ENCODE measurements at places on chromosomes 2 and 18.

DNA sequence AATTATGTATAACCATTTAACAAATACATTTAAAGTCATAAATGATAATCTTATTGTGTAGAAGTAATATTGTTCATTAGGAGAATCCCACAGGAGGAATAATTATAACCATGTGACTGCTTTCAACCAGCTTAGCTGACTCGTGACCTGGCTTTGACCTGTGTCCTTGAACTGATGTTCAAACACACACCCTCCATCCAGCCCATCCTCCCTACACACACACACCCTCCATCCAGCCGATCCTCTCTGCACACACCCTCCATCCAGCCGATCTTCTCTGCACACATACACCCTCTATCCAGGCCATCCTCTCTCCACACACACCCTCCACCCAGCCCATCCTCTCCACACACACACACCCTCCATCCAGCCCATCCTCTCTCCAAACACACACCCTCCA lies 83.5 kb downstream of the EIPR1 start:
- DNase-seq, result no peak

DNA sequence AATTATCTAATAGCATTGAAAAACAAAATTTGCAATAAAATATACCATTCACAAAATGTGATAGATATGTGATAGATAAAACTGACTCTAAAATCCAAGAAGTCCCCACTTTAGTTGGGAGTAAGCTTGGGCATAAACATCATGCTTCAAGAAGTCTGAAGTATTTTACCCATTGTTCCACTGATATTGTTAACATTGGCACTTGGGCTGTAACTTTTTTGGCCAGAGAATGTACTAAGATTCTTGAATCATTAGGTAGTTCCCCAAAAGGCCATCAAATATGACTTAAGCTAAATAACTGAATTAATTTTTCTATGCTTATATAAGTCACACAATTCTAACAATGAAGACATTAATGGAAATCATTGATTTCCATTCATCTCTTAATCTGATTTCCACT lies 413.6 kb downstream of the CDH2 start:
- DNase-seq, result no peak

DNA sequence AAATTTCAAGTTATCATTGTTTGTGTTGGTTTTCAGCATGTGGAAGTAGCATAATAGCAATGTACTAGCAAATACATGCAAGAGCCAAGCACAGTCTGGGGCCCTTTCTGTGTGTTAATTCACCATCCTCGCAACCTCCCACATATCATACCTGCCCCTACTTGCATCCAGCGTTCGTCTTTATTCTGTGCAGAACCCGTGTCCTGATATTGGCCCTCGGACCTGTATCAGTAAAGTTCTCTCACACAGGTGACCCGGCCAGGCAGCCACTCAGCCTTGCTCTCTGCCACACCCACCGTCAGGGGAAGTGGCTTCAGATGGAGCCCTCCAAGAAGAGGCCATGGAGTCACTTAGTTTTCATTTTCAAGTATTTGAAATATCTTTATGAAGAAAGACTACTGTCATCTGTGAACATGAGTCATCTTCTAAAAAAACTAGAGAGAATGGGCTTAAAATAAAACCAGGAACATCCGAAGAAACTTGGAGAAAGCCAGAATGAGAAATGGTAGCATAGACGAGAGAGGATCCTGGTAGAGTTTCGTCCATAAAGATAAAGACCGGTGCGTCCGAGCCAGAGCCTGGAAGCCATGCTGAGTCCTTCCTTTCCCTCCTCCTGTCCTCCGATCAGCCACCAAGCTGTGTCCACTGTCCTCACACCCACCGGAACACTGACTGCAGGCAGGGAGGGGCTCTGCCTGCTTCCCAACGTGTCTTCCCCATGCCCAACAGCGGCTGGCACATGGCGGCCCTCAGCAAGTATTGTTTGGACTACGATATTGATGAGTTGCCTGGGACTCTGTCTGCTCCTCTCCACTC lies 57.3 kb upstream of the RPL31 start:
- no peak for DNase-seq

DNA sequence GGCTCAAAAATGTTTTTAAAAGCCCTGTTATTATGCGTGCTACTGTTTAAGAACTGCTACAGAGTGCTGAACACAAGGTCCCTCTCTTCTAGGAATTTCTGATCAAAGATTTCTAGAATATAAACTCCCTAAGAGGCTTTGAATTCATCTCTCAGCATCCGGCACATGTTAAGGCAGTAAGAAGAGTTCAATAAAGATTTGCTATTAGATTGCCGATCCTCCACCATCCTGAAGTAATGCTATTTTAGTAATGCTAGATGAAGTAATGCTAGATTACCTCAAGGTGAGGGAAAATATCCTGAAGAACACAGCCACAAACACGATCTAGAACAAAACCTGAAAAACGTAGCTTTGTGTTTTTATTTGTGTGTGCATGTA lies 949 bp upstream of the MYL12B start:
- peak; percentile 48 for DNase-seq

GRCh38 chr2:102437122-102437521 lies 14.2 kb downstream of the IL18RAP start:
- DNase-seq, result no peak

DNA sequence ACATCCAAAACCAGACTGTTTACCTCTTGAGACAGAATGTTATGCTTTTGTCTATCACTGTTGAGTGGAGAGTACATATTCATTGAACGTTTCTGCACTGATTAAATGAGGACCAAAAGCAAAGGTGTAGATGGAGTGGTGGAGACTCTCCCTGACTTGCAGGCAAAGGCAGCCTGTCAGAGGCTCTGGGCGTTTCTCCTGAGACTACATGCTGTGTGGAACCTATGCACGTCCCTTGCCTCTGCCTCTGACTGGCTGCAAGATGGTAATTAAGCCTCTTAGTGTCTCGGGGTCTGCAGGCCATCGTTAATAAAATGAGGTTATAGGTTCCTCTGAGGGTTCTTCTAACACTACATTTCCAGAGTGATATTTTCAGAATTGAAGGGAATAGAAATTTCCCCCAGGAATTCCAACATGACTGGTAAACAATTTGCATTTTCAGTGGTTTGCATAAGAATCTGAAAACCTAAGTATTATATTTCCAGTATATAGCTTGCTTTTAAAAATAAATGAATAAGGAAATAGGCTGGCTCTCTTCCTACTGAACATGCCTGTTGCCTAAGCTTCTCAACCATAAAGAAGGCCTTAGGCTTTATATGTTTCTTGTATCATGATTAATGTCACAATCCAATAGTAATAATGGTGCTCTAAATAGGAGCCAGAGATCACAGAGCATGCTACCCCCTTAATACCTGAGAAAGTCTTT lies 107.4 kb downstream of the FTCDNL1 start:
- no peak for DNase-seq

DNA sequence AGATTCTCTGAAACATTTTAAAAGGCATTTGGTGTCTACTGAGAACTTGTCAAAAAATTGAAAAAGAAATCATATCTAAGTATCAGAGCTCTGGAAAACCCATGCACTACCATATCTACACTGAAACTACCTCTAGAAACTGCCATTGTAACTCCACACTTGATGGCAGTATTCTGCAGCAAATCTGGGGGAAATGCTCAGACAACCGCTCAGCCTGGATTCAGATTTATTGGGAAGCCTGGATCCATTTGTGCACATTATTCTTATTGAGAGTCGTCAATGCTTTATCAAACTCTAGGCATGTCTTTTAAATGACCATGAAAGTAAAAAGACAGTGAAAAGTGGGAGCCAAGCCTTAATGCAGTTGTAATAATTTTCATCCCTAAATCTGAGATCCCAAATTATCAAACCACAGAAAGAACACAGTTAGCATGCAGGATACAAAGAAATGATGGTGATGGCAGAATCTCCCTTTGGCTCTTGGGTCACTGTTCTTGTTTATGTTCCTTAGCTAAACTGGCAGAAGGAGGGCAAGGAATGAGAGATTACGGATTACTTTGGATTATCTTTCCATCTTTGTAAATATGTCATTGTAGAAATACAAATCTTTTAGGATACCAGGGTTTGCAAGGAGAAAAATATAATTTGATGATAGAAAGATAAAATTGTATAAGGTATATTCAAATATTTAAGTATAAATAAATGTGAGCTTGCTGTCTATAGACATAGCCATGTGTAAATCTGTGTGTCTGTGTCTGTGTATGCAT lies 512.1 kb upstream of the SYT4 start:
- DNase-seq, result no peak

- no peak for DNase-seq
Observed at GRCh38 chr2:54259413-54260240, 3.6 kb upstream of the TSPYL6 start.

- no peak for DNase-seq
Observed at GRCh38 chr2:30262716-30263309, 31.5 kb downstream of the LBH start.

DNA sequence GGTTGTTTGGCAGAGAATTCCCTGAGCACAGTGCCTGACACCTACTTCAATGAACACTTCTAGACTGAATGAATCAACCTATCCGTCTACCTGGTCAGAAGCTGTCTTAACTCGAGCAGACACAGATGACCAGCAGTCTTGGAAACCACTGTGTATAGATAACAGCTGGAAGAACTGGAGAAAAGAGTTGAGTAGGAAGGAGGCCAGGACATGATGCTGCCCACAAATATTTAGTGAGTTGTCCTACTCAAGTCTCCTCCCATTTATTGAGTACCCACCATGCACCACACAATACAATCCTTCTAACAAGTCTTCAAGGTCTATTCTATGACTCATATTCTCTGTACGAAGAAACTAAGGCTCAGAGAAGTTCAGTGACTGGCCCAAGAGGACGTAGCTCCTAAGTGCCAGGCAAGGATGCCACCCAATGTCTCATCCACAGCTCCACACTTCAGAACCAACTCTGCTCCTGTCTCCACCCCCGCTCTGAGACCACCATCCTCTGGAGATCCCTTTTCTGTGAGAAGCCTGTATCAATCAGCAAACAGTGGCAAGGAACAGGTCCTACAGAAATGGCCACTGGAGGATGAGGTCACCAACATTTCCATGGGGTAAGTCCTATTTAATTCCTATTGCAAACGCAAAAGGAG lies 62.2 kb downstream of the GALNT14 start:
- no peak for DNase-seq

DNA sequence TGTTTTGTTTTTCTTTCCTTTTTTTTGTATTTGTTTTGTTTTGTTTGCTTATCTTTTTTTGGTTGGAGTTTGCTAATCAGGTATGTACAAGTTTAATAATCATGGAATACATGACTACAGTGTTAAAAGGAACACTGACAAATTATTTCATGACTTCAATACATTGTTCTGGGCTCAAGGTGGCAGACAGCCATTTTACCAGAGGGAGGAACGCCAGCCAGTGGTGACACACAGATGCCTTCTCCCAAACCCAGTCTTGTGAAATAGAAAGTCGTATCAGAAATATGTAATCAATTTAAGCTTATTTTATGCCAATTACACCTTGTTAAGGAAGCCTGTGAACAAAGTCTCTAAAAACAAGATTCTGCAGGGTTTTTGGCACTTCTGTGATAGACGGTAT lies 264.0 kb upstream of the EPHA4 start:
- DNase-seq, result no peak

DNA sequence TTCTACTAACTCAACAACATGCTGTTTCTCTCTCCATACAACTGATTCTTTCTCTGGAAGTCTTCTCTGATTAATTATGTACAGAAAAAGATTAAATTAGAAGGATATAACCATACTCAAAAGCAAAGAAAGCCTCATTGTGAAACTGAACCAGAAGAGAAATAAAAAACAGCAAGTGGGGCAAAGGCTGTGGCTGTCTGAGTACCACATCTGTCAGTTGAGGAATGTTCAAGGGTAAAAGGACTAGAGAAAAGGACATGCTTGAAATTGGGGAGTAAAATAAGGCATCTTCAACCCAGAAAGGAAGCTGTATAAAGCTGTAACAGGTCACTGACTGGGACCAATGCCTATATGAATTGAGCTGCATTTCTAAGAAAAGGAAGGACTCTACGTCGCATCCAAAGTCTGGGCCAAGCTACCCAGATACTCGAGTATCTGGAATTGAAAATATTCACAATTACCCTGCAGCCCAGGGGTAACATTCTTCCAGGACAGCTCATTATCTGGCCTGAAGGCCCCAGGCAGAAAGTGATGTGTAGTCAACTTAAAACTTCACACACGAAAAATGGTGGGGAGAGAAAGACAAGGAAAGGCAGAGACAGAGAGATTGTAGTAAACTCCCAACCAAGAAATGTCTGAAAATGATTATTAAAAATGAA lies 356.0 kb upstream of the GALNT5 start:
- no peak for DNase-seq

GRCh38 chr2:73289304-73289703 lies 4.0 kb downstream of the EGR4 start:
- no peak for DNase-seq

- no peak for DNase-seq
Observed at GRCh38 chr2:96831679-96832078, 12.1 kb downstream of the ANKRD23 start.

- DNase-seq, result no peak
Observed at GRCh38 chr2:206105541-206105940, 19.6 kb upstream of the INO80D start.

DNA sequence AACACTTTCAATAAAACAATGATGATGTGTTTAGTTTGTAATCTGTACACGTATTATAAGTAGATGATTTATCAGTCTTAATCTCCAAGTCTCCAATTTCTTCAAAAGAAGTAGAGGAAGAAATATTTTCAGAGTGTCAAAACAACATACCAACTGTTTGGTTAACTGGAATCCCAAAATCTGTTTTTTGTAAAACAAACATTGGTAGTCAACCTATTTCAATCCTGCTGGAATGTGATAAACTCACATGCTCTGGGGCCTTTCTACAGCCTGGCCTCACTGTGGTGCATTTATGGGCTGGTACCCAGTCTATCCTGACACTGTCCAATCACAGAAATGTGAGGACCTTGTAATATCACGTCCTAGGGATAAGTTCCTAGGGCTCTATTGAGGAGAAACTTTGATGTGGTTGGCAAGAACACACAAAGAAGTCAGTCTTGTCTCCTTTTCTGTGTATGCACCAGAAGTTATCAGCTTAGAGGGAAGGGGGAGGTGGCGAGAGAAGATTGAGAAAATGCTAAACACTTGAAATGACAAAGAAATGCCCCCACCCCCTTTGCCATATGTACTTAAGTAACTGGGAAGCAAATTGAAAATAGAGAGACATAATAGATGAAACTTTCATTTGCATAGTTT lies 47.2 kb downstream of the PRKRA start:
- no peak for DNase-seq
